ENCODE measurements at places on chromosomes 13 and 19. TPM values are rescaled to one million over a fixed set of nuclear protein-coding genes. Genes with fewer than 3 reads are reported as not detected.

TIMM29 gene
- 25.5 TPM for total RNA-seq

GRCh38 chr19:11291991-11292390 lies 4.0 kb upstream of the TSPAN16 start:
- DNase-seq = no peak

ARRDC5 gene
- 0.15 TPM for total RNA-seq

PTPRS gene
- total RNA-seq = 15.6 TPM

TSHZ3 gene
- 1.3 TPM for total RNA-seq

DNA sequence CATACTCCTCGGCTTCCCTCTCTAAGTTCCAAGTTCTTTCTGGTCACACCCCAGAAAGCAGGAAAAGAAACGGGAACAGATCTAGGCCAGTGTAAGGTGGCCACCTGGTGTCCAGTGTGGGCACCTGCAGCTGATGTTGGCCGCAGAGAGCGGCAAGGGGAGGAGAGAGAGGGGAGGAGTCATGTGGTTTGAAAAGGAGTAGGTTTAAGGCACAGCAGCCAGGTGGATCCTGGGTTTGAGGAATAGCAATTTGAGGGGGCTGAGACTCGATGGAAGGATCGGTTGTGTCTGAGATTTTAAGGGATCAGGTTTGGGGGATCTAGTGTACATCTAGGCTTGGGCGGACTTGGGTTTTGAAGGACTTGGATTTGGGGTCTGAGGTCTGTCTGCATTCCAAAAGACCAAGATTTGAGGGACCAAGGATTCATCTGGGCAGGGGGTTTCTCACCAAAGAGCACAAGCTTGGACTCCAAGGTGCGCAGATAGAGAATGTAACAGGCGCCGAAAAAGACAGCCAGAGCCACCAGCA lies 1.2 kb downstream of the RABAC1 start:
- peak; percentile 87 for DNase-seq

DNA sequence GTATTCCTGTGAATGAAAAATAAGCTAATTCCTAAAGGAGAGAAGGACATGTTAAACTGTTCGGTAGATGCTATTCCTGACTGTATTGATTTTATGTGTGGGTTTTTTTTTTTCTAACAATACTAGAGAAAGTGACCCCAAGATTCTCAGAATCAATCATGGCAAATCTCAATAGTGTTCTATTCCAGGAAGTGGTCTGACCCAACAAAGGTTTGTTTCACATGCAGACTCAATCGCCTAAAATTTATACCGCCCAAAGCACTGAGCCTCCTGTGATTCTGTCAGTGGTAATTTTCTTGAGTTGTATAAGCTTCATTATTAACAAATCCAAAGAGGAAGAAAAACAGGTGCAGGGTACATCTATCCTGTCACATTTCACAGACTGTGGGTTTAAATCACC lies 293.7 kb downstream of the SUCLA2 start:
- DNase-seq = no peak

CAMSAP3 gene
- 55.4 TPM for total RNA-seq

DNA sequence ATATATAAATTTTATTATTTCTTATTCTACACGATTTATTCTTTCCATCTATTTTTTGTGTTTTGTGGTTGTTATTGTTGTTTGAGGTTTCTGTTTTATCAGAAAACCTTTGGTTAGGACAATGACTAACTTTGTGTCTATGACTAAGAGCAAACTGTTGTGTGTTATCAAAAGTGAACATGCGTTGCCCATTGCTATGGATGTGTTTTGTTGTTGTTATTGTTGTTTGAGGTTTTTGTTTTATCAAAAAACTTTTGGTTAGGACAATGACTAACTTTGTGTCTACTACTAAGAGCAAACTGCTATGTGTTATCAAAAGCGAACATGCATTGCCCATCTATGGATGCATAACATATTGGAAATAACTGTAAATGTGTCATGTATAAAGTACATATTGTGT lies 692.3 kb downstream of the SLITRK1 start:
- DNase-seq = no peak

CGB8 gene
- total RNA-seq = not detected

ZNF283 gene
- total RNA-seq = 7.3 TPM
